ENCODE measurements at places on chromosomes 7 and 10.

DNA sequence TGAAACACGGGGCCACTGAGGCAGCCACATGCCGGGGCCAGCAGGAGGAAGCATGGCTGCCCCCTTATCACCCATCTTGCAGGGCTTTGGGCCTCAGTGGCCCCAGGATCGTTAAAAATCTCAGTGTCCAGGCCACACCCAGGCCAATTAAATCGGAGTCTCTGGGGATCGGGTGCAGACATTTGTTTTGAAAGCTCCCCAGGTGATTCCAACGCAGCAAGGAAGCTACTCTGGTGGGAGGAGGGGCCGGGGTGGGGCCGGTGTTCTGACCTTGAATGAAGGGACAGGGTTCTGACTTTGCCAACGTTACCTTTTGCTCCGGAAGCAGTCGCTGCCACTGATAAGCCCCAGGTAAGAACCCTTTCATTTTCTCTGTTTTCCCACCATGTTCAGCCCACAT, 412.3 kb upstream of the FOXK1 start:
- no peak for DNase-seq

DNA sequence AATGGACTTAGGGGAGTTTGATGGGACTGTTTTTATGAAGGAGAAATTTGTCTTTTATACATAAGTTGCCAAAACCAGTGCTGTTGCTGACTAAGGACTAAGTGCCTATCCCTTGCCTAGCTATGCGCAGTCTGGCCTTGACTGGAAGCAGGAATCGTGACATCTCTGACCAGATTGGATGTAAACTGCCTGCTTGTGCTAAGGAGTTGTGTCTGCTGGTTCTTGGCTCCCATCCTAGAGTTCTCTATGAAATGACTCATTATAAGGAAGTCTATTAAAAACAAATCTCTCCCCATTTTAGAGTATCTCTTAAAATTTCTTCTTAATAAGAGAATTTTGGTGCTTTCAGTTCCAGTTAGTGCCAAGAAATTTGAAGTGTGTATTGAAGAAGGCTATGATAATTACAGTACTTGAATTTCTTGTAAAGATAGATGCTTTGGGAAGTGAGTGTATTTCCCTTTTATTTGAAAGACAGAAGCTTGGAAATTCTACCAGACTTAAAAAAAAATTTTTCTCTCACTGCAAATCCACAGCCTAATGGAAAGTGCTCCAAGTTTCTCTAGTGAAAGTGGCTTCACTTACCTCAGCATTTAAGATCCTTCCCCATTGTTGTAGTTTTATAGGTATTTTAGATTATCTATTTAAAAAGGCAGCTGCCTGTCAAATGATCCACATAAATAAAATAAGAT, 77.6 kb downstream of the BICC1 start:
- DNase-seq: peak; percentile 41

GRCh38 chr10:62373995-62374861, at the start of gene ZNF365:
Gene ZNF365 (plus strand): TSS chr10:62374369. CDS start chr10:62376194, 1,825 bp downstream.
- DNase-seq: peak; percentile 51

- DNase-seq: no peak
Measured at GRCh38 chr10:57320416-57320815, 947.3 kb downstream of the IPMK start.

- no peak for DNase-seq
Measured at GRCh38 chr10:119084896-119085295, 4.3 kb upstream of the EIF3A start.

- DNase-seq: peak; percentile 46
Measured at GRCh38 chr10:75211007-75211691, 553 bp downstream of the VDAC2 start.

GRCh38 chr10:112565434-112566053, 118.5 kb downstream of the VTI1A start:
- DNase-seq: peak; percentile 44

DNA sequence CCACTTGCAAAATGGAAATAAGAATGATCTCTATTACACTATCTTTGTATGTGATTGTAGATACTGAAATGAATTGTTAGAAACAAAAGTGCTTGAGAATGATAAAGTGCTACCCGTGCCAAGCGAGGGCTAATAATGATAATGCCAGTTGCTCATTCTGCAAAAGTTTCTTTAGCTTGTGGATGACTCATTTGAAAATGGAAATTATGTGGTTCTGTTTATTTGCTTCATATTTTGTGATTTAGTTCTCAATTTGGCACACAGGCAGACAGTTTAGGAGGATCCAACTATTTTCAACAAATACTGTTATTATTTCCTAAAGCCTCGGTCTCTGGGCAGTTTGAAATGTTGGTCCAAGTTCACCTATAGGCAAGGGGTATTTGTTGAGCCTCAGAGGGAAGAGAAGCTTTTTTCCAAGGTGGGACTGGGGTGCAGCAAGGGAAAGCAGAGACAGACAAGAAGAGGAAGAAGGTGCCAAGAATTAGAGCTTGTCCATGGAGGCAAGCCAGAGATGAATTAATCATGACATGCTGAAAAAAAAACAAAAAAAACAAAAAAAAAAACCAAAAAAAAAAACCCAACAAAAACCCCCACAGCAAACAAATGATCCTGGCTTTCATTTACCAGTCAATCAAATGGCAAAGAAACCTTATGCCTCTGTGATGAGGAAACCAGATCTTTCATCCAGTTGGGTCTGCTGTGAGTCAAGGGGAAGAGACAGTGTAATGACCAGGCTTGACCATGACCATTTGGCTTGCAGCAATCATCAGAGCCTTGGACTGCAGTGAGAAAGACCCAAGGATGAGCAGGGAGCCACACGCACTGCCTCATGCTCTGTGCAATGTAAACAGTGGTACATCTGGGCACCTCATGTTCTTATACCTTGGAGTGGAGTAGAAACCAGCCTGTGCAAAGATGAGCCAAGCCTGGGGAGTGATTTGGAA, 285.0 kb upstream of the HABP2 start:
- DNase-seq: no peak

GRCh38 chr10:11837372-11838161, 14.4 kb downstream of the PROSER2 start:
- DNase-seq: no peak

- no peak for DNase-seq
Measured at GRCh38 chr10:101771380-101771779, 4.5 kb downstream of the FGF8 start.

GRCh38 chr7:101614098-101614938, 14.8 kb downstream of the MYL10 start:
- DNase-seq: peak; percentile 34

GRCh38 chr10:123570898-123571515, 95.1 kb upstream of the GPR26 start:
- no peak for DNase-seq

DNA sequence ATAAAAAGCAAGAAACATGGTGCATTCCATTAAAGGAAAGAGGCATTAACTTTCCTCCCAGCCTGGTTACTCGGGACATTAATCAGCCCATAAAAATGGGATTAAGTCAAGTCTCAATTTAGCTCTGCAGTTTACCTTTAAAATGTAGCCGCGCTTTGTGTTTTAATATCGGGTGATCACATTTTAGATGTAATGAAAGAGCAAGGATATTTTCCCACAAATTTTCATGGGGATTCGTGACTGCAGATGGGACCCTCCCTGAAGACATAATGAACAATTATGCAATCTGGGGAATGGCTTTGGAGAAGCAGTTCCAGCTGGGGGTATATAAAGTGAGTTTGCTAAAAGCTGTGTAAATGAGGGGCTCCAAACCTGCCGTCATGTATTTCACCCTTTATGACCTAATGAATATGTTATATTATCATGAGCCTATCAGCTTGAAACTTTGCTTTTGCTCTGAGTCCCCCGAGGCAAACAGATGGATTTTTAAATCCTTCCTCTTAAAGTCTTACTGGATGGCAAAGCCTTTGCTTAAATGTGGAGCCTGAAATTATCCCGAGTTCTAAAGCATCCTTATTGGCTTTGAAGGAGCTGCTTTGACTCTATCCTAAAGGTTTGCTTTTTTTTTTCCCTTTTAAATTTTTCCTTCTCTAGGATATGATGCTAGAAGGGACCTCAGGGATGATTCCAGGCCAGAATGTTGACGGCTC, 31.8 kb downstream of the BAMBI start:
- no peak for DNase-seq

- DNase-seq: peak; percentile 81
Measured at GRCh38 chr10:33336582-33337325, 2.3 kb upstream of the NRP1 start.

DNA sequence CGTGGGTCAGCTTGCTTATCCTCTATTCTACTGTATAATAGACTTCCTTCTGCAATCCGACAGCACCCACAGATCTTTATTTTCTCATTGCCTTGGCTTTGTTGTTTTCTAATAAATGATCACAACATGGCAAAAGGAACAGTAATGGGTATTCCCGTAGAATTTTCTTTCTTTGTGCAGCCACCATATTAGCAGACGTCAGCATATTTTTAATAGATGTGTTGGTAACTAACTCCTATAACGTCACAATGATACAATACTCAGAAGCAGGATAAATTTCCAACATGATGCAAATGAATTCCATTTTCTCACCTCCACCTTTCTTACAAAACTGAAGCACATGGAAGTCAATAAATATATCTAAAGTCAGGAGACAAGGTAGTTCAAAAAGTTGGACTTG, 617.6 kb downstream of the MAGI2 start:
- no peak for DNase-seq

DNA sequence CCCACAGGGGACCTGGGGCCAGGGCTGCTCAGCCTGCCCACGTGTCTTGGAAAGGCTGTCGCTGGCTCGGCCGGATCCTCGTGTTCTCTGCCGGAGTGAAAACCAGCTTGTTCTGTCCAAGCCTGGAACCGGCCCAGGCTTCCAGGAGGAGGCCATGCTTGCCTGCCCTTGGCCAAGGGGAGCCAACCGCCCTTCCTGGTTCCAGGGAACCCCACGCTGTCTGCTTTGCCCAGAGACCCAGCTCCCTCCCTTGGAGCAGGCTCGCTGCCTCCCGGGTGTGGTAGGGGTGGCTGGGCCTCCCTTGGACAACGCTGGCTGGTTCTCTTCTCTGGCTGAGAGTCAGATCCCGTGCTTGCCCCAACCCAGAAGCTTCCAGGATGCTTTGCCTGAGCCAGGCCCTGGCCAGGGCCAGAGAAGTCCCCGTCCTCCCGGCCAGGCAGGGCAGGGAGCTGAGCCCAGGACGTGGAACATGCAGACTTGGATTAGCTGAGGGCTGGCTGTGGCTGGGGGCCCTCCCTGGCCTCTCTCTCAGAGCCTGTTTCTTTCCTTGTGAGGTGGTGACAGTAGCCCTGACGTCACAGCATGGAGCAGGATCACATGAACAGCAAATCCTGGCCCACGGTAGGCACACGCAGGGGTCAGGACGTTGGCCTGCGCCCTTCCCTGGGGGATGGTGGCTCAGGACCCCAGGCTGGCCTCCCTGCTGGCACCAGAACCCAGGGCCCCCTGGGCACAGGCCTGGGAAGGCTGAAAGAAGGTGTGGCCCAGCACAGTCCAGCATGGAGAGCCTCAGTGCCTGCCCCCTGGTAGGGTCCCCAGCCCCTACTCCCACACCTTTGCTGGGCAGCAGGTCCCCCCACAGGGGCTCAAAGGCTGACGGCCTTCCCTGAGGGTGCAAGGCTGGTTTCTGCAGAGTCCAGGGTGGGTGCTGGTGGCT, 67.5 kb downstream of the PWWP2B start:
- DNase-seq: peak; percentile 88

DNA sequence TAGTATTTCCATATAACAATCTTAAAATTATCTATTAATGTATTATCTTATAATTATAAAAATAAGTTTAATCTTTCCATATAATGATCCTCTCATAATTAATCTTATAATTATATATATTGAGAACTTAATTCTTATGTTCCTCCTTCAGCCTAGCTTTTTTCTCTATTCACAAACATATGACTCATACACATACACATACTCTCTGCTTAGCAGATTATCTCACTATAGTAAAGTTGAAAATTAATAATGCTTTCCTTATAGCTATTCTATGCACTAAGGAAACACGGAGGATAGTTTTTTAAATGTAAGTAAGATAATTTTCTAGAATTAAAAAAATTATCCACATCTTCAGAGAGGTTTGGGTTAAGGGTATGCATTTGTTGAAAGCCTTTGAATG, 47.7 kb upstream of the ITGB8 start:
- no peak for DNase-seq

GRCh38 chr7:38838725-38839385, 70.1 kb downstream of the VPS41 start:
- no peak for DNase-seq

DNA sequence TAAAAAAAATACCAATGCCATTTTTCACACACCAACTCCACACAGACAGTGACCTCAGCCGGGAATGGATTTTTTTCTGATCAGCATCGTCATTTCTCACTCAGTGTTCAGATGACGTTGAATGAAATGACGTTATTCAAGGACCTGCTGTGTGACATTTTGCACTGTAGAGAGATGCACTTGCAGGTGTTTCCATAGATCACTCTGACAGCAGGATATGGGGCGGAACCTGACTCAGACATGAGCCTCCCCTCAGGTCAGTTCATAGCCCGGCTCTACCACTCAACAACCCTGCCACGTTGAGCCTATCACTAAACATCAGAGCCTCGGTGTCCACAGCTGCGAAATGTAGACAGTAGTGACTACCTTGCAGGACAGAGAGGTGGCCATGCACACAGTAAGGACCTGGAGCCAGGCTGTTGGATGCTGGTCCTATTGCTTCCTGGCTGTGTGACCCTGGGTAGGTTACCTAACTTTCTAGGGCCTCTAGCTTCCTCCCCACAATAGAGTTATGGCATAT, 41.4 kb upstream of the ANTXRL start:
- DNase-seq: no peak

- peak; percentile 35 for DNase-seq
Measured at GRCh38 chr7:48390388-48391327, 219.4 kb downstream of the ABCA13 start.

GRCh38 chr10:58579011-58579655, 66.5 kb downstream of the BICC1 start:
- no peak for DNase-seq

GRCh38 chr7:98621573-98622482, 4.7 kb downstream of the NPTX2 start:
- DNase-seq: no peak

GRCh38 chr10:91684841-91685240, 52.0 kb upstream of the PPP1R3C start:
- no peak for DNase-seq

DNA sequence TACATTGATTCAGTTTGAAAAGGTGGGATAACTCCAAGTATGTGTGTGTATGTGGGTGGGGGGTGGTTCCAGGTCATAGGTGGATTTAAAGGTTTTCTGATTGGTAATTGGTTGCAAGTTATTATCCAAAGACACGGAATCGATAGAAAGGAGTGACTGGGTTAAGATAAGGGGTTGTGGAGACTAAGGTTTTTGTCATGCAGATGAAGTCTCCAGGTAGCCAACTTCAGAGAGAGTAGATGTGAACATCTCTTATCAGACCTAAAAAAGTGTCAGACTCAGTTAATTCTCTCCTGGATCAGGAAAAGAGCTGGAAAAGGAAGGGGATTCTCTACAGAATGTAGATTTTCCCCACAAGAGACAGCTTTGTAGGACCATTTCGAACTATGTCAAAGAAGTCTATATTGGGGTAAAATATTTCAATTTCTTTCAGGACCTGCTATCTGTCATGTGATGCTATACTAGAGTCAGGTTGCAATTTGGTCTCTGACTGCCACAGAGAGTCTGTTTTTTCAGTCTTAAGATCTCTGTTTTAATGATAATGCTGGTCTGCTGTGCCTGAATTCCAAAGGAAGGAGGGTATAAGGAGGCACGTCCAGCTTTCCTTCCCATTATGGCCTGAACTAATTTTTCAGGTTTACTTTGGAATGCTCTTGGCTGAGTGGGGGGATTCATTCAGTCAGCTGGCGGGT, 3.6 kb downstream of the C7orf57 start:
- DNase-seq: no peak
